NCI-H1105 (cell line): ENCODE measurements at places on chromosomes 11 and 22.
A peak's percentile ranks its signal among the peaks of the same experiment; 100 is the strongest.

GRCh38 chr22:17896586-17896985 is 122.3 kb upstream of the BID start:
- no peak for DNase-seq

- DNase-seq = no peak
These were observed 37.8 kb downstream of the FDX1 start for GRCh38 chr11:110467556-110467955.

GRCh38 chr22:45889093-45889538 is 87.8 kb downstream of the WNT7B start:
- DNase-seq = no peak

DNA sequence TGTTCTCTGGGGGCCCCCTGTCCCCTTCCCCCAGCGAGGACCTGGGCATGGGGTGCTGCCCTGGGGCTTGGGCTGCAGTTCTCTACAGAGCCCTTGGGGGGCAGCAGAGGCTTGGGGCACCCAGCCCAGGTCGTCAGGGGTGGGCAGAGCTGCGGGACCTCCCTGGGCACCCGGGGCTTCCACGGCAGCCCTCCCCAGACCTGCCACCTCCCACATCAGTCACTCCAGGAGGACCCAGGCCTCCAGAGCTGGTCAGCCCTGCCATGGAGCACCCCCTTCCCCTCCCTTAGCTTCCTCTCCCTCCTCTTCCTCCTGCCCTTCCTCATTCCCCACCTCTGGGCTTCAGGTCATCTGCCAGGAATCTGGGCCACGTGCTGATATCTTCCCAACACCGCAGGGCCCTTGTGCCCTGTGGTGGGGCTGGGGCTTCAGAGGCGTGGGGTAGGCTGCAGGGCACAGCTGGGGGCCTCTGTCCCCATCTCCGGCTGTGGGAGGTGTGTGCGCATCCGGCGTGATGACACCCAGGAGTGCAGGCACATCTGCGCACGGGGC is 5.8 kb downstream of the TSPAN4 start:
- peak; percentile 24 for DNase-seq

- peak; percentile 20 for DNase-seq
These were observed 568 bp downstream of the ALG8 start for GRCh38 chr11:78138694-78139421.
